ENCODE measurements at places on chromosomes 7 and 10.

GRCh38 chr7:127619681-127620405 is 1.9 kb upstream of the PAX4 start:
- DNase-seq = no peak

DNA sequence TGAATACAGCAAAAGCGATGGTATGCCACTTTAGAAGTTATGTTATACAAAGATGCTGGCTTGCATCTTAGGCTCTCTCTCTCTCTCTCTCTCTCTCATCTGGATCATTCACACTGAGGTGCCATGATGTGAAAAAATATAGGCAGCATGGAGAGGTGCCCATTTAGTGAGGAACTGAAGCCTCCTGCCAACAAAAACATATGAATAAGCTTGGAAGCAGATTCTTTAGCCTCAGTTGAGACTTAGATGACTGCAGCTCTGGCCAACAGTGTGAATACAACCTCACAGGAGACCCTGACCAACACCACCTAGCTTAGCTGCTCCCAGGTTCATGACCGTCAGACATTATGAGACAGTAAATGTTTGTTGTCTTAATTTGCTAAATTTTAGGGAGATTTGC is 560.1 kb upstream of the LRRTM3 start:
- no peak for DNase-seq

DNA sequence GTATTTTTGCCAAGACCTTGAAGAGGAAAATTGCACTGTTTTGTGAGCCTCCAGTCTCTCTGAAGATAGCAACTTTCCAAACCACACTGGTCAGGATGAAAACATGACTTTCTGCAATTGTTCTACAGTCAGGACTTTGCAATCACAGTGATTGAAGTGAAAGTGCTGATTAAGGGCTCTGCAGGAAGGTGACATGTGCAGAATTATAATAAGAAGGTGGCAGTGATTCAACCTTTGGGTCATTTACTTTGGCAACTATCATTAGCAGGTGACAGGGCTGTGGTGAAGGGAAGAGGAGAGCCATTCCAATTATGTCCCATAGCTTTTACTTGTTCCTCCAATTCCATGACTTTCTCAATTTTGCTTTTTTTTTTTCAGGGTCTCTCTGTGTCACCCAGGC is 350.0 kb upstream of the FZD8 start:
- no peak for DNase-seq

DNA sequence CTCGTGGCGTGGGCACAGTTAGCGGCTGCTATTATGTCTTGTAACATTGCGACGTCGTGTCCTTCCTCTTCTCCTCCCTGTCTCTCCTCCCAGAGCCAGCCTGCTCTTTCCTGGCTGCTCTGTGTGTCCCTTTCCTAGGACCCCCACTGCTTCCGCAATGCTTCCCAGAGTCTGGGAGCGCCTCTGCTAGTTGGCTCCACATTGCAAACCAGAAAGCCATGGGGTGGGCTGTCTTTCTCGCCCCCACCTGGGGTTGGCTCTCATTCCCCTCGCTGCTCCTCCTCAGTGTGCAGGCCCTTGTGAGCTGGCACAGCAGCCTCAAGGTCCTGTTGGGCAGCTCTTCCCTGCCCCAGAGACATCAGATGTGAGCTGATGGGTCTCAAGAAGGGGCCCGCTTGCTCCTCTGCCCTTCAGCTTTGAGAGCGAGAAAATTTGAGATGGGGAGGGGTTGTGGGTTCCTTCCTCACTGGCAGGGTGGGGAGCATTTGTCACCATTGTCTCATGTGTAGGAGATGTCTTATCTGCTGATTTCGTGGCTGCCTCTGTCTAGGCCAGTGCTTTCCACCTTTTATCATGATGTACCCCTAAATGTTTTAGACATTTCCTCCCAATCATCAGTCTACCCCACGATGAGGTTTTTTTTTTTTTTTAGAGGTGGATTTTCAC is 3.3 kb downstream of the ADAMTS14 start:
- DNase-seq = no peak

- no peak for DNase-seq
Observed at GRCh38 chr7:20218279-20218678, 1.1 kb upstream of the MACC1 start.

DNA sequence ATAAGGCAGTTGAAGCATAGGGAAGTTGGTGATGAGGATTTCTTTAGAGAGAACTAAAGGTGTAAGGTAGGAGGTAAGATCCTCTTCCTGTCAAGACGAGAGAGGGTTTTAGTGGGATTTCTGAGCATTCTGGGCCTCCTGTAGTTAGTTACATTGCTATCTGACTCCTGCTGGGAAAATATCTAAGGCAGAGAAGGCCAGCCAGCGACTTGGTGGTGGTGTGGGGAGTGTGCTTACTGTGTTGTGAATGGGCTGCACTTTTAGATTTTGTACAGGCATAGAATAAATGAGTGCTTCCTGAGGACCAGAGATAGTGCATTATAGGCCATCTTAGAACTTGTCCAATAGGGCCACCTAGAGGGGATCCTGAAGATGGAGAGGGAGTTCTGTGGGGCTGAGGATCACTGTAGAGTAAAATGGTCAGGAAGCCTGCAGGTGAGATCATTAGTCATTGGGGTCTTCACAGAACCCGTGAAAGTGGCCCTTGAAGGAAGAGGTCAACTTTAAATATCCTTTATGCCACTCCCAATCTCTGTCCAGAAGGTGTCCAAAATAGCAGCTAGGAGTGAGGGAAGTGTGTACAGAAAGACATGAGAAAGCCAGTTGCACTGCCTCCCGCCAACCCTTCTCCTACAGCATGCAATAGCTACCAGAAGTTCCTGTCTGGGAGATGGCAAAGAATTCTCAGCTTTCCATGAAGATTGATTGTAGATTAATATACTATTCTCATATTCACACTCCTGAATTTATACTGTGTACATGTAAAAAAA is 266.6 kb downstream of the POLR1F start:
- DNase-seq = no peak

DNA sequence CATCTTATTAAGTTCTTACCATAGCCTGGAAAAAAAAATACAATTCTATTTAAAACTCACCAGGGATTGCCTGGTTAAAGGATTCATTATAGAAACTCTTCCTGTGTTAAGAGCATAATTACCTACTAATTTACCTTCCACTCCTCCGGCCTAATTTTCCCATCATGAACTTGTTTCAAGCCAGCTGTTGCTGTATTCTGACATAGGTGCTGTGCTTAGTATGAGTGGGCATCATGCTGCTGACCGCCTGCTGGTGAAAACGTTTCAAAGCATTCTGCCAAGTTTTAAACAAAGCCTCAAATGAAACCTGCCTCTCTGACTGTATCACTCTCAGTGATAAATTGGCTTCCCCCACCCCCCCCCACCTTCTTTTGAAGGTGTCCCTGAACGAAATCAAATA is 47.8 kb upstream of the KCNMA1 start:
- no peak for DNase-seq

DNA sequence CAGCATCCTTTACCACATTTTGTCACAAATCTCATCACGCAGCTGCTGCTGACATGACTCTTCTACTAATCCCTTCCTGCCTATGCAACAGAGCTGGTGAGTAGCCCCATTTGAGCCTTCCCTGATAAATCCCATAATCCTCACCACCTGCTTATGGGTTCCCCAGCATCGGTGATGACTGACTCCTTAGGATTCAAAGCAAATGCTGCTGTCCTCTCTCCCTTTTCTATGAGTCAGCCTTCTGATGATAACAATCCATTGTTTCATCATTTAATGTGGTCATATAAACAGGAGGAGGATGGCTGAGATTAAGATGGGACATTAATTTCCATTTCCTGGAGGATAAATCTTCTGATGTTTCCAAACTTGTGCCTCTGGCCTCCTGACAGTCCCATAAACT is 73.4 kb downstream of the SORCS1 start:
- no peak for DNase-seq

DNA sequence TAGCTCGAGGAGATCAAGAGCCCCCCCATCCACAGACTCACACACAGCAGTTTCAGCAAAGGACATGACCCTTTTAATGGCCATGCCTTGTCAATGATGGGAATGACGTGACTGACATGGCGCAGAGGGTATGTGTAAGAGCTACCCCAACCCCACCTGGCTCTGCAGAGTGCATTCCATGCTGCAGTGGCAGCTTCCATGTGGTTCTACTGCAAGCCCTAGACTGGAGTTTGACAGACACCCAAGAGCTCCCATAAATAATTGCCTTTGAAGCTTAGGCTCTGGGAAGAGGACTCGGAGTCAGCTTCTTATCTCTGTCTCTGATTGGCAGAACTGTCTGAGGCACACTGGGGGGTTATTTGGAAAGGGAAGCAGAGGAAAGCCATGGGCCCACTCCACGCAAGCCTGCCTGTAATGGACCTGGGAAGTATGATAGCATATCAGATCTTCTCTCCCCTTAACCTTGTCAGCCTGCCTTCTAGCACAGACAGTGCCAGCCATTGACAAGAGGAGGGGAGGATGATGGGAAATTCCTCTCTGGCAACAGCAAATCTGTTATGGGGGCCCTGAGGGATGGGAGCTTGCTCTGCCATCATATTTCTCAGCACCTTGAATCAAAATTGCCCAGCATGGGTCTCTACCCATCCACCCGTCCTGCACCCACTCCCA is 478.5 kb upstream of the PODXL start:
- no peak for DNase-seq

DNA sequence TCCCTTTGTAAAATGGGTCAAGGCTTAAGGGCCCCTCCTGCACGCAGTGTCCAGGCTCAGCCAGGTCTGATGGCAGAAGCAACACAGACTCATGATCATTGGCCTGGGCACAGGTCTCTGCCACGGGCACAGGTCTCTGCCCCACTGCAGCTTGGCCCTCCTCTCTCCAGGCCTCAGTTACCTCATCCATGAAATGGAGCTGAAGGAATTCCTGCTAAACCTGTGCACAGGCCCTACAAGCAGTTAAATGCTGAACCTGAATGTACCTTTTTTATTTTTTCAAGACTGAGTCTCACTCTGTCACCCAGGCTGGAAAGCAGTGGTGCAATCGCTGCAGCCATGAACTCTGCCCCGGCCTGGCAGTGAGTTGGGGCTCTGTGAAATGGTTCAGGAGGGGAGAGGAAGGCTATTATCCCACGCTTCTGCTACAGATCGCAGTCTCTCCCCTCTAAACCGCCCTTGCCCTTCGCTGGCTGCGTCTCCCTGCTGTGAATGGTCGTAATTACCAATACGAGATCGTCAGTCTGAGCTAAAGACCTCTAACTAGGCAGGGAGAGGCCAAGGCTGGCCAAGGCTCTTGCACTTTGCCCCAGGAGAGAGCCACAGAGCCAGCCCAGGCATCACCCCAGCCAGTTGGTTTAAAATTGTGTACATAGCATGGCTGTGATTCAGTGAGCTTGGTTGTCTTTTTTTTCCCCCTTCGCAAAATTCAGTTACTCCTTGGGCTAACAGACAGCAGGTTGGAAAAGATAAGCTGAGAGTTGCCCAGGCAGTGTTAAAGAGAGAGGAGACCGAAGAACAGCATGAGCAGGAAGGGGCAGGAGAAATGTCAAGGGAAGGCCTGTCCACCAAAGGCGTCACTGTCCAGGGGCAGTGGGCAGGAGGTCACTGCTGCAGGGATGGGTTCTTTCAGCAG is 93.0 kb upstream of the KCTD7 start:
- DNase-seq = no peak

GRCh38 chr10:69061305-69062161 is 26.4 kb upstream of the SRGN start:
- no peak for DNase-seq
